ENCODE measurements at places on chromosomes 6 and 20.

GRCh38 chr6:24844903-24845302 lies 46.2 kb upstream of the ARMH2 start:
- no peak for DNase-seq

GRCh38 chr6:158047127-158047518 lies 65.5 kb downstream of the SYNJ2 start:
- peak; percentile 82 for DNase-seq

DNA sequence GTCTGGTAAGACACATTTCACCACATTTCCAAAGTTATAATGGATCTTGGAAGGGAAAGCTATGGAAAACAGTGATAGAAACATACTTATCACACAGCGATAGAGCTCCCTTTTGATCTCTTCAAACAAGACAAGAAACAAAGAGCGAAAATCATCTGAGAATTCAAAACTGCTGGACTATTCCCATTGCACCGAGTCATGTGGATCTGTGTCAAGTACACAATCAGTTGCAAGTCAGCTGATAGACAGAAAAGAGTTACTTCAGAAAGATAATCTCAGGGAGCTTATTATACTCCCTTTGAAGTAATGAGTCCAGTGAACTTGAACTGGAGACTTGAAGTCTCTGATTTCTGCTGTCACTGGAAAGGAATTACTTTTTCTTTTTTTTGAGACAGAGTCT lies 89.7 kb upstream of the GCM1 start:
- DNase-seq, result no peak

DNA sequence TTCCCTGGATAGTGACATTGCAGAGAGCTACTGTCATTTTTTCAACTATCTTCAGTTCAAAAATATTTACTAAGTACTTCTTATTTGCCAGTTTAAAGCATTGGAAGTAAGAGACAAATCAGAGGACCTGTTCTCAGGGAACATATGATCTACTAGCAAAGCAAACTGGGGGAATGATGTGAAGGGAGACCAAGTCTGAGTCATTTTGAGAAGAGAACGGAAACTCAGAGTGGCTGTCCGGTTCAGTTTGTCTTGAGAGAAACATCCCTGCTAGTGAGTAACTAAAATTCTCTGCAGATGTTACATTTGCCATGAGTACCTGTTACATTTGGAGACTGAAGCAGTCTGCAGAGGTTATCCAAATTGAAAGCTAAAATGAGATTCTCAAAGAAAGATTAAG lies 118.3 kb downstream of the KCNQ5 start:
- no peak for DNase-seq

DNA sequence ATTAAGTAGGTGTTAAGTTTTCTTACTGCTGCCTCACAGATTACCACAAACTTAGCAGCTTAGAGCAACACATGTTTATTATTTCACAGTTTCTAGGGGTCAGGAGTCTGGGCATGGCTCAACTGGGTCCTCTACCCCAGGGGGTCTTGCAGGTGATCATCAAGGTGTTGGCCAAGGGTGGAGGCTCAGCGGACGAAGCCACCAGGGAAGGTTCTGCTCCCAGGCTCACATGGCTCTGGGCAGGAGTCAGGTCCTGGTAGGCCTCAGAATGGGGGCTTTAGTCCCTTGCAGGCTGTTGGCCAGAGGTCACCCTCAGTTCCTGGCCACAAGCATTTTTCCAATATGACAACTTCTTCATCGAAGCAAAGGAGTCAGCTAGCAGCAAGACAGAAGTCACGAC lies 362.5 kb downstream of the PREX1 start:
- DNase-seq, result no peak

GRCh38 chr6:51737580-51738360 lies 349.6 kb downstream of the PKHD1 start:
- DNase-seq, result no peak

DNA sequence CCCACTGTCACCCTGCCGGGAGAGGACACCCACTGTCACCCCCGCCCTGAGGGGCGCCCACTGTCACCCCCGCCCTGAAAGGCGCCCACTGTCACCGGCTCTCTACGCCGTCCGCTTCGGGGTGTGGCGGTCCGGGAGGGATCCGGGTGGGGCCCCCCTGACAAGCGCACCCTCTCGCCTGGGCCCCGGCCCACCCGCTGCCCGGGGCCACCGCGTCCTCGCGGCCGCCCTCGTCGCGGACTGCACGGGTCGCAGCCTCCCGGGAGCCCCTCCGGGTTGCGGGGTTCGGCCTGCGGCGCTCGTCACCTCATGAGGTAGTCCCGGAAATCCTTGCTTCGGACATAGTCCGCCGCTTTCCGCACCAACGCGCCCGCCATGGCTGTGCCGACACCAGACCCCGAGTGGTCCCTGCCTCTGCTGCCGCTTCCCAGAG lies 224 bp downstream of the MPC1 start:
- no peak for DNase-seq

GRCh38 chr6:70315079-70315751 lies 12.3 kb upstream of the COL9A1 start:
- DNase-seq, result no peak

GRCh38 chr6:144086959-144087358 lies 8.4 kb downstream of the SF3B5 start:
- no peak for DNase-seq

- DNase-seq, result no peak
These were observed 245.9 kb downstream of the ERMARD start for GRCh38 chr6:169997187-169997929.

DNA sequence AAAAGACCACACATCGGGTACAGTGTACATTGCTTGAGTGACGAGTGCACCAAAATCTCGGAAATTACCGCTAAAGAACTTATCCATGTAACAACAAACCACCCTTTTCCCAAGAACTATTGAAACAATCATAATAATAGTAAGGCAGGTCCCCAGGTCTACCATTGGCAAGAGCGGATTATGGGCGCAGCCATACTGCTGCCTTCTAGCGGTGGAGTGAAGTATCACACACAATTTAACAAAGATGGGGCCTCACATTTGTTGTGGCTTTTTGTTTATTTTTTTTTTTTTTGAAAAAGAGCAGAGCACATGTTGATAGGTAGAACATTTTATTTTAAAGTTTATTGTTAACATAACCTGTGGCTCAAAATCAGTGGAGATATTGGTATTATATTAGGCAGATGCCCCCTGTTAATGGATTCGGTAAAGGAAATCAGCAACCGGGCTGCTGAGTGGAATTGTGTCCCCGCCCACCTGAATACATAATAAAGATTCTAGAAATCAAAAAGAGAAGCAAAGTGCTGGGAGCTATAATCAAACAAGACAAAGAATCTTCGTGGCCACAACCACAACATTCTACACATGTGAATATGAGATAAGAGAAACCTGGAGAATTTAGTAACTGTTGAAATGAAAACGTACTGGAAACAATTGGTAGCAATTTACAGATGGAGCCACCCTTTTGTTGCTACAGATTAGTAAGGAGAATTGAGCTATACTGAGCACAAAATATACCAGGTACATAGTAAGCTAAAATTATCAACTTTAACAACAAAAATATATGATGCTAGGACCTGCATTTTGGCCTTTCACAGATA lies 94.2 kb upstream of the EXOC2 start:
- DNase-seq, result no peak

DNA sequence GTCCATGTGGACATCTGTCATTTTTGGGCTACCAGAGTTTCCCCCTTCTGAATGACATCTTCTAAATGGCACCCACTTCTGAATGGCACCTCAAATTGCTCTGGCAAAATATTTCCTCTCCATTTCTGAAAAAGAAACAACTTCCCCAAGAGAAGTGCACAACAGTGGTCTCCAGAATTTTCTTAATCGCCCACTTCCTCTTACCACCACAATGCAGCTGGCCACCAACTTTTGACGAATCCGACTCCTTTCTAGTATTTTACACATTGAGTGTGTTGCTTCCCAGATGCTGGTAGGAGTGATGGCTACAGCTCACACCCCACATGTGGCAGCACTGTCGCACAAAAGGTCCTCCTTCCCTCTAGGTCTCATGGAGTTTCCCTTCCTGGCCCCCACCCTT lies 216.1 kb downstream of the FOXA2 start:
- DNase-seq, result no peak

DNA sequence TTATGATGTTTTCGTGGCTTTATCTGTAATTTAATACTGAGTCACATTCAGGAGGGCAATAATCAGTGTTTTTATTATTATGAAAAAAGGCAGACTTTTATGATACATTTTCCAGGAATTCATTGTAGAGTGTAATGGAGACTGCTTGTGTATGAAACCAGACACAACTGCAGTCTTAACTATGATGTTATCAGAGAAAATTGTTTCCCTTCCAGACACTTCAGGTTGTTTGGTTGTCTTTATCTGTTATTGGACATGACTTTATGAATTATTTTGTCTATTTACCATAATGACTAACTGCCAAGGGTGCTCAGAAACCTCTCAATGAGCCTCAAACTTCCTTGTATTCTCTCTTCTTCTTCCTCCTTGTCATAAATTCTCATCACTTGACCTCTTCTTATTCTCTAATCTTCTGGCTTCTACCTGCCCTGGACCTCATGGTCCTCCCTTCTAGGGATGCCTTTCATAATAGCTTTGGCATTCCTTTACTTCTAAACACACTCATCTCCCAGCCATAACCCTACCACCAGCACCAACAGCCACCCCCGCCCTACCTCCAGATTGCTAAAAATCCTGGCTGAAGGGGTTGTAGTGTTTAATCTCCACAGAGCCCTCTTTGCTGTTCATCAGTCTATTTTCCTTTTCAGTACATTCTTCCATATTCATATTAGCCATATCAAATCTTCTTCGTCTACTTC lies 492.5 kb downstream of the CDKAL1 start:
- peak; percentile 62 for DNase-seq

DNA sequence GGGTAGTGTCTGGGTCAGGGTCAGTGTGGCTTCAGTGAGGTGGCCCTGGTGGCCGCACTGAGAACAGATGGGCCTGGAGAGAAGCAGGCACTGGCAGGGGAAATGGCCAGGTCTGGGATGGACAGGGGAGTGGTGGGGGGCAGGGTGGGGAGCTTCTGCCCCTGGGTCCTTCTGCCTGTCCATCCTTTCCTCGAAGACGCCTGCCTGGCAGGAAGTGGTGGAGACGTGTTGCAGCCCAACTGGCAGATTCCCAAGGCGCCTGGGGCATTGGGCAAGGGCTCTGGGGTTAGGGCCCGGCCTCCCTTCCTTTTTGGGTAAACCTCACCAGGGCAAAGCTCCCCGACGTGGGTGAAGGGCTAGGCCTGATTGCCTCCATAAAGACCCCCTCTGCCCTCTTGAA lies 10.4 kb downstream of the SRC start:
- peak; percentile 28 for DNase-seq

DNA sequence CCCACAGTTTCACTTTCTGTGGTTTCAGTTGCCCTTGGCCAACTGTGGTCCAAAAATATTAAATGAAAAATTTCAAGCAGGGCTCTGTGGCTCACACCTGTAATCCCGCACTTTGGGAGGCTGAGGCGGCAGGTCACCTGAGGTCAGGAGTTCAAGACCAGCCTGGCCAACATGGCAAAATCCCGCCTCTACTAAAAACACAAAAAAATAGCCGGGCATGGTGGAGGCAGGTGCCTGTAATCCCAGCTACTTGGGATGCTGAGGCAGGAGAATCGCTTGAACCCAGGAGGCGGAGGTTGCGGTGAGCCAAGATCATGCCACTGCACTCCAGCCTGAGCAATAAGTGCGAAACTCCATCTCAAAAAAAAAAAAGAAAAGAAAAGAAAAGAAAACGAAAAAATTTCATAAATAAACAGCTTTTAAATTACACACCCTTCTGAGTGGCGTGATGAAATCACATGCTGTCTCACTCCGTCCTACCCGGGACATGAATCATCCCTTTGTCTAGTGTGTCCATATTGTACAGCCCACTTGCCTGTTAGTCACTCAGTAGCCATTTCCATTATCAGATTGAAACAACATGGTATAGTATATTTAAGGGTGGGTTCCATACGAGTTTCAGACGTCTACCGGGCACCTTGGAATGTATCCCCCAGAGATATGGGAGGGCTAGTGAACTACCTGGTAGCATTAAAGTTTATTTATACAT lies 11.7 kb downstream of the PTPRK start:
- peak; percentile 91 for DNase-seq

- no peak for DNase-seq
These were observed 352.4 kb downstream of the LAMA2 start for GRCh38 chr6:129235167-129236000.

DNA sequence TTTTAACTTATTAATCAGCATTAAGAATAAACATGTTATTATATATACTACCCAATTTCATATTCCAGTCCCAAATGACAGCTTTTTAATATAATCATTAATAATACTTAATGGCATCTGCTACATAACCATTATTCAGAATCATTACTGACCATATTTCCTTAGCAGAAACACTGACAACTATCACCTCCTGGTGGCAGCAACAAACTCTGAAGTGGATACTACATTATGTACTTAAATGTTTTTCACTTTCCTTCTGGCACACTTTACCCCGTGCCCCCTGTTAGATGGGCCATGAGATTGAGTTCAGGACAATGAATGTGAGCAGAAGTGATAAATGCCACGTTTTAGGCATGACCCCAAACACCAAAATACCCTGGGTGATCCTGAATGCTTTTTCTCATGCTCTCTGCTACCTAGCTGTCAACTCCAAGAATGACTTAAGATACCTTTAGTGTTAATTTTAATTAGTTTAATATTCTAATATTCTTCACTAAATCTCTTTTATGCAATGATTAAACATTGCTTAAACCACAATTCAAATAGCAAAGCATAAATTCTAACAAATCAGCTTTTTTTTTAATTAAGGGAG lies 77.1 kb downstream of the LMBRD1 start:
- DNase-seq, result peak; percentile 43

- DNase-seq, result no peak
These were observed 507.5 kb upstream of the SULF2 start for GRCh38 chr20:48292806-48293205.

Data from HFFc6 (cell line).